ENCODE measurements at places on chromosomes 3 and 15.

DNA sequence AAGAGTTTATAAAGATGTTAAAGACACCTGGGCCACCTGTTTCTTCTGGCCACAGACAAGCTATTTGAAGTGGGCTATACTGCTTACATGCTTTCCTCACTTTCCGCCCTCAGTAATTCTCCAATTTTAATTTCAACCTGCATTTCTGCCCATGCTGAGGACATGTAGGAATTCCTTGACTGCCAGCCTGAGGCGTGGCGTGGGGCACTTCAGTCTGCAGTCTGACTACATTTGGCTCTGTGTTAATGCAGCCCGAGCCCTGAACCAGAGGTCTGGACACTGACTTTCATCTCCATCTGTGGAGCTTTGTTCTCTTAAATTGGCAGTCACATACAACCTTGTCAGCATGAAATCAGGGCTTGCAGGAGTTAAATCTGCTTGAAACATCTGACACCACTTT, 8.5 kb downstream of the UQCC5 start:
- no peak for DNase-seq

DNA sequence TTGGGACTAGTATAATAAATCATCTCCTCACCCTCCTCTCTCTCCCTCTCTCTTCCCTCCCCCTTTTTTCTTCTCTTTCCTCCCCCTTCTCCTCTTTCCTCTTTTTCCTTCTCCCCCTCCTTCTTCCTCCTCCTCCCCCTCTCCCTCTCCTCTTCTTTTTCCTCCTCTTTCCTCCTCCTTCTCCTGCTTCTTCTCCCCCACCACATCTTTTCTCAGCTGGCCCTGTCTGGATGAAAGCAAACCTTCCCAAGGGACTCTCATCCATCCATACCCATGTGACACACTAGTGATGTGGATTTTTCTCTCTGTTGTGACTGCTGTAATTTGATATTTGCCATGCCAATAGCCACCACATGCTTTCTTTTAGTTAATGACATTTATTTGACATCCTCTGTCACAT, 127.2 kb downstream of the EBLN2 start:
- no peak for DNase-seq

DNA sequence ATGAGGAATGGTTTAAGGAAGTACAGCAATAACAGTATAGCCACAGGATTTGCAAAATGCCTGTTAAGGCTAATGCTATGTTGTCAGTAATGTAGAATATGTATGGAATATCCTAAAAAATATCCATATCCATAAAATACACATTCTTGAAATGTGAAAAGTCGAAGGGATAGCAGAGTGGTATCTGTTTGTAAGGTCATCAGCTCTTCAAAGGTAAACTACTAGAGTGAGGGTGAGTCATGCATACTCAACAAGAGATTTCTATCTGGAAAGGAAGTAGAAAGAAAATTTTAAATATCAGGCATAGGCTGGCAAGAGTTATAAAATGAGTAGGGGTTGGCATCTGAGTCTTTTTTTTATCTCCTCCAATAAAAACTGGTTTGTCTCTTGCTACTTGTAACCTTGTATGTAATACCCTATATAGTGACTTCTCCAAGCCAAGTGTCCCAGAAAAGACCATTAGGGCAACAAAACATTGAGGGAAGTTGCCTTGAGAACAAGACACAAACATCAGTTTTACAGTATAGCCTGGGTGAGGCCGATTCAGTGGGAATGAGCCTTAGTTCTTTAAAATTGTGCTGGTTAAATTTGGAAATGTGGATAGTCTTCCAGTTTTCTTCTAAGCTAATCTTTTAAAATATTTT, 103.1 kb downstream of the SPATA16 start:
- DNase-seq: no peak

DNA sequence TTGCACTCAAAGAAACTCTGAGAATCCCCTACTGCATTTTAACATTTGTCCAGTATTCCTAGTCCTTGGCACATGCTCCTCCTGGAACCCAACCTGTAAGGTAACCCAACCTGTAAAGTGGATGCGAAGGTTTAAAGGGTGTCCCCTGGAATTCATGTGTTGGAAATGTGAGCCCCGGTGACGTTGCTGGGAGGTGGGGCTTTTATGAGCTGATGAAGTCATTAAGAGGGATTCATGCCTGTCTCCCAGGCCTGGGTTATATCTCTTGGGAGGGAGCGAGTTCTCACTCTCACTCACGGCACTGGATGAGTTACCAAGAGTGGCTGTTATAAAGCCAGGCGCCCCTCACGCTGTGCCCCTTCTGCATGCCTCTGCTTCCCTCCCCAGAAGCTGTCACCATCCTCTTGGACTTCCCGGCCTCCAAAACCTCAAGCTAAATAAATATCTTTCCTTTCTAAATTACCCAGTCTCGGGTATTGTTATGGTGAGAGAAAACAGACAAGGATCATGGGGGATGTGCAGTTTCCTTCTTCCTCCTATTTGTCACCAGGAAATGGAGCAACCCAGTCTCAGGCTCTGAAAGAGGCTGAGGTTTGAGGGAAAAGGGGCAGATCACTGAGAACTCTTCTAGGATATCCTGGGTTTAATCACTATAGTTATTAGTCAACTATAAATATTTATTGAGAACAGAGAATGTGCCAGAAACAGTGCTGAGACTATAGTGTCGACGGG, 7.6 kb downstream of the XXYLT1 start:
- no peak for DNase-seq

DNA sequence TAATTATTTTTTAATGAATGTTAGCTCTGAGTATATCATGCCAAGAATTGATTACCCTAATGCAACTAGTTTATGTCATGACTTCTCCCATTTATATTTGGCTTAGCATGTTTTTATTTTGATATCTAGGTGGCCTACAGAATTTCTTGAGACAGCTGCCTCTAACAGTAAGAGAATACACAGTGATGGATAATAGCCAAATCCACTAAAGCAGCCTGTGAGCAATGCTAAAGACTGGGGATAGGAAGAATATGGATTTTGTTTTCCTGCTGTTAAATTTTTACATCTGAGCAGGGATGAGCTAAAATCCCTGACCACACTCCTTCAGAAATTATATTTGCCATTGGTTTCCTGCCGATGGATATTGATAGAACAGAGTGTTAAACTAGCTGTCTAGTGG, 149.3 kb upstream of the TGFBR2 start:
- DNase-seq: no peak

- no peak for DNase-seq
Measured at GRCh38 chr3:16402451-16402850, 111.0 kb downstream of the RFTN1 start.

GRCh38 chr3:132509096-132509495, 88.0 kb upstream of the ACKR4 start:
- no peak for DNase-seq

DNA sequence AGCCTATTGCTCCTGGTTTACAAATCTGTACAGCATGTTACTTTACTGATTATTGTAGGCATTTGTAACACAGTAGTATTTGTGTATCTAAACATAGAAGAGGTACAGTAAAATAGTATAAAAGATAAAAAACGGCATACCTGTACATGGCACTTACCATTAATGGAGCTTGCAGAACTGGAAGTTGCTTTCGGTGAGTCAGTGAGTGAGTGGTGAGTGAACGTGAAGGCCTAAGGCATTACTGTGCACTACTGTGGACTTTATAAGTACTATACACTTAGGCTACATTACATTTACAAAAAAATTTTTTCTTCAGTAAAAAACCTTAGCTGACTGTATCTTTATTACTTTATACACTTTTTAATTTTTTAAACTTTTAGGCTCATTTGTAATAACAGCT, 90.9 kb downstream of the RAP2B start:
- DNase-seq: no peak

GRCh38 chr3:78274475-78275065, 1234.7 kb downstream of the ROBO2 start:
- no peak for DNase-seq

GRCh38 chr15:63340878-63341277, 40.8 kb downstream of the CA12 start:
- no peak for DNase-seq

GRCh38 chr3:105885256-105885655, 16.4 kb upstream of the CBLB start:
- DNase-seq: no peak

GRCh38 chr3:94171954-94172353, 109.1 kb downstream of the NSUN3 start:
- no peak for DNase-seq

- no peak for DNase-seq
Measured at GRCh38 chr3:42514876-42515275, 12.4 kb downstream of the VIPR1 start.

- no peak for DNase-seq
Measured at GRCh38 chr3:107727102-107727501, 204.3 kb downstream of the BBX start.

DNA sequence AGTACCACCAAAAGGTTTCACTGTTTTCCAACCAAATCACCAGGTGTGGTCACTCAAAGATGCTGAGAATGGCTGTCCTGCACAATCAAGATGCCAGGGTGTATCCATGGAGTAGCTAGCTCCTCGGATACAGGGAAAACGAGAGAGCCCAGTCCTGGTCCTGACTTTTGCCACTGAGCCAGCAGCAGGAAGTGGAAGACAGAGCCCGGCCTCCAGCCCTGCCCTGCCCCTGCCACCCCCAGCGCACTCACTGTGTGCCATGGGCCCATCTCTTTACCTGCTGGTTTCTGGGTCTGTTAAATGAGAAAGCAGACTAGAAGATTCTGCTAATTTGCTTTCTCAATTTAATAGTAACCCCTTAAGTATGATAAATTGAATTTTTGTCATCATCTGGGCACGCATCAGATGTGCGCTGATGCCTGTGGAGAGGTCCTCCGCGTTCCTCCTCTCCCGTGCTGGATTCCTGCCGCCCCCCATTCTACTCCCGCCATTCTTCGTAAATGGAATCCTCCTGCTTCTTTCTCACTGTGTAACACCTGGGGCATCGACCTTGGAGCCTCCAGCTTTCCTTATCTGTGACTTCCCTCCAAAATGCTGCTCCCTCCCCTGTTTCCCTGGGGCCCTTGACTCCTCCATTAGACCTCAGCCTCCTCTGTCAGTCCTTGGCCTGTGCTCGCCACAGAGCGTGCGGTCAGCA, 18.0 kb downstream of the TNFAIP8L3 start:
- DNase-seq: no peak

DNA sequence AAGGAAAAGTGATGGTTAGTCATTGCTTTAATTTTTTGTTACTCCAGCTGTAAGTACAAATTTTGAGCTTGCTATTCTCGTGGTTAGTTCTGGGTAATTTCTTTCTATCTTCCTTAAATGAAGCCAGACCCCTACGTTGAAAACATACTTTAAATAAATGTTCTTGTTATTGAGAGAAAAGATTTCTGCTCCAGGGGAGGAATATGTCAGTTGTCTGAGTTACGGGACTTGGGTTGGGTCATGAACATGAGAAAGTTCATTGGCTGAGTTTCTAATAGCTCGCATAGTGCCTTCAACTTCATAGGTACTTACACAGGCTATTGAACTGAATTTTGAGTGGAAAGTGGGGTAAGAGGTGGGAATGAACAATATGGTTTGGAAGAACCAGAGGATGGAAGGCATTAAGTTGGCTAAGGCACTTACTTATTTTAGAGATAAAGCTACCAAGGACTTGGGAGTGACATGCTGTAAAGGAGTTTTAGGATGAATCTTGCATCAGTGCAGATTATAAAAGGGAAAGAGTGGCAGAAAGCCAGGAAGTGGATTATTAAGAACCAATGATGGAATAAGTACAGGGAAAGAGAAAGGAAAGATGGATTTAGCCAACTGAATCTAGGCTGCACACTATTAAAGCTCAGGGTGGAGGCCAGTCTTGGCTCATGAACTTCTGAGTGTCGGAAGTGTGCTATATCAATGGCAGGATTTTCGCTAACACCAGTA, 1.4 kb downstream of the RPSA start:
- DNase-seq: no peak

DNA sequence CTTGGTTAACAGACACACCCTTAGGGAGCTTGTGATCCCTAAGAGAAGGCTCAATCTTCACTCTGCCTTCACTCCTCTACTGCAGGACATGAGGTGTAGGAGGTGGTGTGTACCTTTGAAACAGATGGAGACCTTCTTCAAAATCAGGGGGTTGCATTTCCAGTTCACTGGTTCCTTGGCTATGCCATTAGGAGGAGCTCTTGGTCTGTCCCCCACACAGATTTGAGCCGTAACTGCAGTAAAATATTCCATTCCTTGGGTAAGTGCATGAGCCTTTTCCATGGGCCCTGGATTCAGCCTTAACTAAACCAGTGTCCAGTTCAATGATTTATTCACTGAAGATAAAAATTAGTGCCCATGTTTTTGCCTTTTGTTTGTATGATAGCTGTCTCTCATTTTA, 144.6 kb downstream of the MCTP2 start:
- DNase-seq: no peak

DNA sequence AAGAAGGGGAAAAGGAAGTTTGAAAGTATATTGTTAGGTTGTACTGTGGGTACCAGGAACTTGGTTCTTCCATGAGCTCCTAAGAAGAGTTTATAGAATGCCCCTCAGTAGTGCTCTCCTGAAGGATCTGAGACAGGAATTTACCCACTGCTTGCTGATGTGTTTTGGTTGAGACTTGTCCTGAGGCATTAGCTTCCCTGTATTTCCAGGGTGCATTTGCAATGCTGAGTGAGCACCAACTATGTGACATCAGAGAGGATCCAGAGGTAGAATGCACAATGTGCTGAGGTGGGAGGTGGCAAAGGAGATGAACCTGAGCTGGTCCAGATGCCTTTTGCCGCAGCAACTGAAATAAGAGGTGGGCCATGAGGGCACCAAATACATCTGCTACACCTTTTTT, 64.3 kb upstream of the LRRC3B start:
- DNase-seq: no peak

GRCh38 chr15:79640206-79640605, 208.1 kb downstream of the MINAR1 start:
- DNase-seq: no peak

DNA sequence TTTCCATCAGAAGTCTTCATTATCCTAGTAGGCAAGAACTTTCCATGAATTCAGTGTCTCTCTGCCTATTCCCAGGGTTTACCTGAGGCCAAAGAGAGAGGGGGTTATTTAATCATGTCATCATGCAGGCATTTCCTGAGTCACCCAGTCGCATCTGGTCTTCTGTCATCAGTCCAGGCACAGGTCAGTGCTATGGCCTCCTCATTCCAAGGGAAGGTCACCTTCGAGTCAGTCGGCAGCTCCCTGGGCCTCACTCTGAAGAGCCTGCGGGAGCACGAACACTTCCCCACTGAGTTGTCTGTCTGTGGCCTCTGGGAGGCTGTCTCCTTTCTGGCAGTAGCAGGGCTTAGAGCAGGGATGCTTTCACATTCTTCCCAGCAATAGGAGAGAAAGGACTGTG, 26.2 kb upstream of the LRTM1 start:
- no peak for DNase-seq

DNA sequence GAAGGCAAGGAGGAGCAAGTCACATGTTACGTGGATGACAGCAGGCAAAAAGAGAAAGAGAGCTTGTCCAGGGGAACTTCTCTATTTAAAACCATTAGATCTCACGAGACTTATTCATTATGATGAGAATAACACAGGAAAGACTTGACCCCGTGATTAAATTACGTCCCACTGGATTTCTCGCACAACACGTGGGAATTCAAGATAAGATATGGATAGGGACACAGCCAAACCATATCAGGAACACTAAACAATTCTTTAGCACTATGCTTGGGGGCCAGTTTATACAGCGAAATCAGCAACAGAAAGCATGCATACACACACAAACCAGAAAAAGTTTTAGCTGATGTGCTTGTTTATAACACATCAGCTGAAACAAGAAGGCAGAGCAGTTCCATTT, 704.2 kb downstream of the OTOL1 start:
- DNase-seq: no peak

Measured in naive thymus-derived CD4-positive, alpha-beta T cell (primary cell).